Right cardiac atrium (tissue), 5 donors: ENCODE measurements at places on chromosomes 1 and 21. TPM values are rescaled to one million over a fixed set of nuclear protein-coding genes. Genes with fewer than 3 reads are reported as not detected.

DNA sequence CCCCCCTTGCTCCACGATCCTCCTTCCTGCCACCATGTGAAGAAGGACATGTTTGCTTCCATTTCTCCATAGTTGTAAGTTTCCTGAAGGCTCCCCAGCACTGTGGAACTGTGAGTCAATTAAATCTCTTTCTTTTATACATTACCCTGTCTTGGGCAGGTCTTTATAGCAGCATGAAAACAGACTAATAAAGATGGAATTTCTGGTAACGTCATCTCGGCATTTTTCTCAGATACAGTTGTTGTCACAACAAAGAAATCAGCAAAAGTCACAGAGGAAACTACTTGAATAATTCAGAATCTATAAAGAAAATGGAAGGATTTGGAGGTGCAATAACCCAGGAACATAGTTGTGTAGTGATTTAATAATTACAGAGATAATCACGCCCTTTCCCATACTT lies 4.4 kb downstream of the APCS start:
- no peak for DNase-seq

DNA sequence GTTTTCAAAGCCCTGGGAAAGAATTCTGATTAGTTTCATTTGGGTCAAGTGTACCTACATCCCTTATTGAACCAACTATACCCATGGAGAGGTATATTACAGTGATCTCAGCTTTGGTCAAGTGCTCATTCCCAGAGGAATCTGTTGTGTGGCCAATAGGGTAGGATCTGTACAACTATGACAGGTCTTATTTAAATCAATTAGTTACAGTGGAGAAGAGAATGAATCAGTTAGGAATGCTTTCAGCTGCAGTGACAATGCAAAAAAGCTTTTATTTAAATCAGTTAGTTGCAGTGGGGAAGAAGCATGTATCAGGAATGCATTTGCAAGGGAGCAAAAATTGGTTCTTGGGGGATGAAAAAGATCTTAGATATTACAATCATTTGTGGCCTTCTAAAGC lies 119.0 kb downstream of the FGGY start:
- no peak for DNase-seq

DNA sequence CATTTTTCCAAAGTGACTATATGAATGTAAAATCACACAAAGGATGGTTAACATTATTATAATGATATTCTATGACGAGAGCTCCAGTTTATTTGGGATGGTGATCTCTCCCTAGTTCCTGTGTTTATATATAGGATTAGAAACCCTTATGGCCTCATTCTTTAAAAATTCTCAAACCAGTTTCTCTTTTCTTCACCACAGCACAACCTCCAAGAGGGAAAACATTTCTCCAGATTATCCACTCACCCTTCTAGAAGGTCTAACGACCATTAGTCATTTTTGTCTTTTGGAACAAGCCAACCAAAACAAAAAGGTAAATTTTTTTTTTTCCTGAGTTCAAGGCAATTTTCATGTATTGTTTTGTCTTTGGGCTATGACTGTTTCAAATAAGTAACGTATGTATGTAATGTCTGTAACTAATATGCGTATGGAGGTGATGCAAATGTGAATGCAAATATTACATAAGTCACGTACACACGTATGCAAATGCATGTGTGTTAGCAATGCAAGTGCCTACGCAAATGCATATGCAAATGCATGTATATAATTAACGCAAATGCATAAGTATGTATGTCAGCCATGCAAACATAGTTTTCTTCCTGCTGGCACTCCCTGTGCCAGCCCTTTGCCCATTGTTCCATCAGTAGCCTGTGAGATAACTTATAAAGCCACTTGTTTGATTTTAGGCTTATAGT lies 72.5 kb upstream of the MORC3 start:
- no peak for DNase-seq

DNA sequence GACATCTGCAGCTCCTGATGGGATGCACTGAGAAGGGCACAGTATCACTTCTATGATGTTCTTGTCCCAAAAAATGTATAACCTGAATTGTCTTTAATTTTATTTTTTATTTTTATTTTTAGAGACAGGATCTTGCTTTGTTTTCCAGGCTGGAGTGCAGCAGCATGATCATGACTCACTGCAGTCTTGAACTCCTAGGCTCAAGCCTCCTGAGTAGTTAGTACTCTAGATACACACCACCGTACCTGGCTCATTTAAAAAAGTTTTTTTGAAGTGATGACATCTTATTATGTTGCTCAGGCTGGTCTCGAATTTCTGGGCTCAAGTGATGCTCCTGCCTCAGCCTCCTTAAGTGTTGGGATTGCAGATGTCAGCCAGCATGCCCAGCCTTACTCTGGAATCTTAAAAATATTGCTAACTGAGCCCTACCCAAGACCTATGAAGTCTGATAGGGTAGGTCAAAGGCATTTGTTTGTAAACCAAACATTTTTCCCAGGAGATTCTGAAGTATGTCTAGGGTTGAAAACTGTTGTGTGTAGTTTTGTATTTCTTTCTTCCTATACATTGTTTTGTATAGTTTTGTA lies 68.9 kb downstream of the ATF6 start:
- no peak for DNase-seq

DNA sequence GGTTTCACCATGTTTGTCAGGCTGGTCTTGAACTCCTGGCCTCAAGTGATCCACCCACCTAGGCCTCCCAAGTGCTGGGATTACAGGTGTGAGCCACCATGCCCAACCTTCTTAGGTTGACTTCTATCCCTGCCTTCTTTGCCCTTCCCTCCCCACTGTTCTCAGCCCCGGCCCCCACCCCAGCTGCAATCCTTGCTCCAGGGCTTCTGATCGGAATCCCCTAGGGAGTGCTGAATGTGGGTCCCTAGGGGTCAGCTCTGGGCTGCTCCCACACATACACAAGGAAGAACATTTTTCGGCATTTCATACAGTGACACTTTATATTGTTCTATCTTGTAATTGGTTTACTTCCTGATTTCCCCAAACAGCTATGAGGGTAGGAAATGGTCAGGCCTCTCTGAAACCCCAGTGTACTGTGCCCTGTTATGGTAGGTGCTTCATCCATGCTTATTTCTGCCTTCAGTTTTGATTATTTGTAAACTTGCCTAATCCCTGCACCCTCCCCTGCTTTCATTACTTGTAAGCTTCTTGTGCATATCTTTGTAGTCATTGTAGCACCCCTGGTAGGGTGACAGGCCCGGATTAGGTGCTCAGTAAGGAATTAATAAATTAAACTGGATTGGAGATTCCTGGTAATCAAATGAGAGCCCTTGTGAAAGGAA lies 5.8 kb upstream of the SRP9 start:
- no peak for DNase-seq

- no peak for DNase-seq
Observed at GRCh38 chr1:41683681-41684500, 199.4 kb upstream of the EDN2 start.

GRCh38 chr1:31745096-31745945 lies 18.8 kb downstream of the ADGRB2 start:
- peak; percentile 66 for DNase-seq

GRCh38 chr1:8073112-8073855 lies 47.2 kb upstream of the ERRFI1 start:
- peak; percentile 28 for DNase-seq

- DNase-seq = no peak
Observed at GRCh38 chr1:152954436-152954835, 7.4 kb downstream of the SPRR5 start.

DNA sequence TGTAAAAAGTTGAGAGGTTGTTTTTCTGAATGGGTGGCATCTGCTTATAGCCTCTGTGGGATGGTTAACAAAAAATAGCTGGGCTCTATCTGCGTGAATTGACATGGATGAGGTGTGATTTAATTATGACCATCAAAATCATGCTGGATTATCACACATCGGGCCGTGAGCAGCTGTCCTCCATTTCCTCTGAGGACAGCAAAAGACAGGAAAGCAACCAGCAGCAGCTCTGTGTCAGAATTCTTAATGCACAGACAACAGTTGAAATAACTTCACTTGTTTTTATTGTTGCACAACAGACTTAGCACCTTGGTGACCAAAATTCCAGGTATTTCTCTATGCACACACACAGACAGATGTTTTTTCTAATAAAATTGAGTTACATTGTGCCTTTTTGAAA lies 54.5 kb upstream of the LAPTM5 start:
- DNase-seq = no peak

Gene KIF26B
- 0.36 TPM for total RNA-seq

Gene HSD11B1
- 3.8 TPM for total RNA-seq

Gene ZMYND12
- 0.56 TPM for total RNA-seq

DNA sequence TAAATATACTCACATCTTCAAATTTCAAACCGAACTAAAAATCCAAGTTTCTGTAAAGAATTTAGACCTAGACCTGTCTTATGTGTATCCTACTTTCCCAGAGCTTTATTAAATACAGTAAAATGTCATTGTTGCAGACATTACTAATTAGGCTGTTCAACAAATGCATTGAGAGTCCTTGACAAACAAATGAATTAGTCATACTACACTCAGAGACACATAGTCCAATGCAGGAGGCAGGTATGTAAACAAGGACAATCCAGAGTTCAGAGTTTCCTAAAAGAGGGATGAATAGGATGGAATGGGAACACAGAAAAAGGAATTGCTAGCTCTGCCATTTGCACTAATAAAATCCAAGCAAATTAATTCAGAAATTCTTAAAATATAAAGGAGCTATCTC lies 1.6 kb upstream of the EGLN1 start:
- no peak for DNase-seq

Gene AGO4
- 22.9 TPM for total RNA-seq

GRCh38 chr1:40312238-40313205 lies 4.6 kb downstream of the COL9A2 start:
- peak; percentile 73 for DNase-seq

Gene CD5L
- 0.24 TPM for total RNA-seq

GRCh38 chr21:43864313-43864961 lies 586 bp upstream of the AGPAT3 start:
- DNase-seq = peak; percentile 53

GRCh38 chr1:194476872-194477271 lies 1290.5 kb upstream of the B3GALT2 start:
- no peak for DNase-seq

DNA sequence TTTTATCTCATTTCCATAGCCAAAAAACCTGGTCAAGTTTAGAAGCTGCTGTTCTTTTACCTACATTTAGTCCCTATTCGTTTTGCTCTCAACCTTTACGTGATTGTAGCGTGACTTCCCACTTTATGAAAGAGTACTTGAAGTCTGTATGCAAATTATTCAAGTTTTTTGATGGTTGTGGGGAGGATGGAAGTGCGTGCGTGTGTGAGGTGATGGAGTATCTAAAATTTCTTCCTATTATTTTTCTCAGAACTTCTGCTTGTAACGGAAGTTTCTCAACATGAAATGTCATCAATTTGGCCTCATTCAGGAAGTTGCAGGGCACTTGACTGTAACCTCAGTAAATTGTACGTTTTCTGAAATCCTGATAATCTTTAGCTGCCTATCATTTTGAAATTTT lies 64.0 kb downstream of the SAMSN1 start:
- DNase-seq = no peak

Gene E2F2
- total RNA-seq = 0.82 TPM

Gene C1orf115
- total RNA-seq = 16.1 TPM

DNA sequence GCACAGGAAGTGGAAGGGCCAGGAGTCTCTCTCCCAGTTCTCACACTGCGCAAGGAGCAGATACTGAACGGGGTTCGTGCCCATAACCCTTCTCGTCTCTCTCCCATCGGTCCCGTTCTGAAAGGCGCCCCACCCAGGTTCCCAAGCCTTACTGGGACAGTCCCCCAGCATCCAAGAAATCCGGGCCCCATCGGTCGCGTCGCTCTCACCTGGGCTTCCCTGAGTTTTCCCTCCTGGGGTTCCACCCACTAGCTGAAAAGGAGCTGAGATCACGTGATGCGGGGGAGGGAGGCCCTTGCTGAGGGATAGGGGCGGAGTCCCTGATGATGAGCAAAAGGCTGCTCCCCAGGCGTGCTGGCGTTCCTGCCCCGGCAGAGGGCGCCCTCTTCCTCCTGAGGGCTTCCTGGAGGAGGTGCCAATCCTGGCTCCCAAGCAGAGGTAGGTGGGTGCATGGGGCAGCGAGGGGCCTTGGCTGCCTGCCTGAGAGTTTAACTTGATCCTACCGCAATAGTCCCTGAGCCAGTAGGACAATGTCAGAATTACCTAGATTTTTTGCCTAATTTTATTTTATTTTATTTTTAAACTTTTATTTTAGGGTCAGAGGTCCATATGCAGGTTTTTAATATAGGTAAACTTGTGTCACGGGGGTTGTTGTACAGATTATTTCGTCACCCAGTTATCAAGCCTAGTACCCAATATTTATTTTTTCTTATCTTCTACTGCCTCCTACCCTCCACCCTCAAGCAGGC lies at the start of gene SPOCD1:
TSS of gene SPOCD1 (minus strand) at position 271 of the 749 bp plus-strand sequence. CDS start 689 bp downstream, outside the sequence.
- DNase-seq = peak; percentile 90

GRCh38 chr1:184031409-184032107 lies 6.0 kb downstream of the COLGALT2 start:
- DNase-seq = no peak

DNA sequence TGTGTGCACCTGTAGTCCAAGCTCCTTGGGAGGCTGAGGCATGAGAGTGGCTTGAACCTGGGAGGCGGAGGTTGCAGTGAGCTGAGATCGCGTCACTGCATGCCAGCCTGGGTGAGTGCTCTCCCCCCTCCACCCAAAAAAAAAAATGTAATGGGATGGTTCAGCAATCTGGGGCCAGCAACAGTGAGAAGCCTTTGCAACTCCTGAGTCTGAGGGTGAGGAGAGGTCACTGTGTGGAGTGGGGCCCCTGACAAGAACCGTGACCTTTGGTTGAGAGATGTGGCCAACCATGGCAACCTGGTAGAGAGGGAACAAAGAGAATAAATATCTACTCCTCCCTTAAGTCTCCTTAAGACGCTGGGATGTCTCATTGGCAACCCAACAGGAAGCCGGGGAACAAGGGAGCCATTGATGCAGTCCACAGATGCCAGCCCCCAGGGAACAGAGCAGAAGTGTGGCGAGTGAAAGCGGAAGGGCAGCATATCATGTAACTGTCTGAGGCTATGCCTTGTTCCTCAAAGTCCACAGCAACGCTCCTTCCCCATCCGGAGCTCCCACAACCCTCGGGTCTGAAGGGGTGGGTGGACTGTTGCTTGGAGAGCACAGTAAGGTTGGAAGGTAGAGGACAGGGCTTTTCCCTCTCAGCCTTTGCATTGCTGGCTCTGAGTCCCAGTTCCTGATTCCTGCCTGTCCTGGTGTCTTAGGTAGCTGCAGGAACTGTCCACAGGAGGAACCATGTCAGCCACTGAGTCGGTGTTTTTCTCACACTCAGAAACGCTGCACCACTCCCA lies 8.3 kb downstream of the TRNP1 start:
- peak; percentile 81 for DNase-seq

DNA sequence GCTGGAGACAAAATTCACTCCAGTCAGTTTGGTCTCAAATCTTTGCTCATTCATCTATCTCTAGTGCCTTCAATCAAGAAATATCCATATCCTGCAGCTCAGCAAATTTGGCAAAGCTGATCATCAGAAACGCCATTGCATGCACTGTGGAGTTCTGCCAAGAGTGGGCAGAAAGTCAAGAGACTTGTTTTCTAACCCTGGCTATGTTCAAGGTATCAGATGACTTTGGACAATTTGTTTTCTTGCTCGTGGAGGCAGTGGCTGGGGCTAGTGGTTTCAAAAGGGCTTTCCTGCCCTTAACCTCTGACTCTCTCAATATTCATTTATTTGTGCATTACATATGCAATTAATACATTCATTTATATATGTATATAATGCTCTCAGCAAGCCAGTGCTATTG lies 12.8 kb upstream of the LRRC52 start:
- peak; percentile 56 for DNase-seq

- DNase-seq = no peak
Observed at GRCh38 chr21:39904457-39904856, 37.2 kb downstream of the PCP4 start.
